ENCODE measurements at places on chromosomes 11 and 22.
A peak's percentile ranks its signal among the peaks of the same experiment; 100 is the strongest.

- peak; percentile 67 for DNase-seq
Observed at GRCh38 chr11:127074151-127074761, 73.7 kb upstream of the KIRREL3 start.

- DNase-seq: no peak
Observed at GRCh38 chr11:123838659-123839058, 32.5 kb upstream of the OR6M1 start.

DNA sequence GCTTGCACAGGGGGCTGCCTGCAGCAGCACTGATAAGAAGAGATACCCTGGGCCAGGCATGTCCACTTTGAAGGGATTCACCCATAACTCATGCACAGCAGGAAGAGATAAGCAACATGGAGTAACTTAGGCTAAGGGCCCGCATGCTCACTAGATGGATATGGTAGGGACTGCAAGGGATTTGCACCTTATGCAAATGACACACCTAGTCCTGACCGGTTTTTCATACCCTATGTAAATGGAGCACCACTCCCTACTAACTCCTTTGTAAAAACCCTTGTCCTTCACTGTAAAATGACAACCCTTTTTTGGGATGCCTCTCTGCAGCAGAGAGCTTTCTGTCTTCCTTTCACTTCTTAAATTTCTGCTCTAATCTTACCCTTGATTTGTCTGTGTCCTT is 658.9 kb upstream of the CCDC179 start:
- DNase-seq: no peak

DNA sequence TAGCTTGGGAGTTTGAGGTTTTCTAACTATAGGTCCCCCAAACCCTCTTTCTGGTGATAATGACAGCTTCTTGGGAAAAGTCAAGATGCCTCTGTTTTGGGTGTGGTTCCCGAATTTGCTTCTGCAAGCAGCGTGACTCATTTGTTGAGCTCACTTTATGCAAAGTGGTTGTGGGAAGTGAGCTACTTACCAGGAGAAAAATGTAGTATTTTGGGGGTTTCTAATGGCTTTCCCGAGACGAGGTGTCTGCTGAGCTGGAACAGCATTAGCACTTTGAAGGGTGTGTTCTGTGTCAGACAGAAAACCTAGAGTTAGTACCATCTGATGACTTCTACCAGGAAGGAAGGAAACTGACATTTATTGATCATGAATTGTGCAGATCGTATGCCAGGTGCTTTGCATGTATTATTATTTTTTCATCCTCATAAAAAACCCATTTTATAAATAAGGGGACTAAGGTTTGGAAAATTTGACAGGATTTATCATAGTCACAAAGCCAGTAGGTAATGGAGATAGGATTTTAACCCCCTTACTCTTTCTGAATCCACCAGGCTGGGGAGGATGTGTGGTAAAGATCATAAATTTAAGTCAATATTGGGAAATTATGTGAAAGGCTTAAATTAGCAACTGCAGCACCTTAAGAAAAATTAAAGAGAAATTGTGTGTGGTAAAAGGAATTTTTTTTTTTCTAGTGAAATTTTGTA is 108.8 kb upstream of the CD44 start:
- no peak for DNase-seq

Measured in NCI-H2029 (cell line).